Kidney glomerular epithelial cell (primary cell): ENCODE measurements at places on chromosomes 2 and 18.

DNA sequence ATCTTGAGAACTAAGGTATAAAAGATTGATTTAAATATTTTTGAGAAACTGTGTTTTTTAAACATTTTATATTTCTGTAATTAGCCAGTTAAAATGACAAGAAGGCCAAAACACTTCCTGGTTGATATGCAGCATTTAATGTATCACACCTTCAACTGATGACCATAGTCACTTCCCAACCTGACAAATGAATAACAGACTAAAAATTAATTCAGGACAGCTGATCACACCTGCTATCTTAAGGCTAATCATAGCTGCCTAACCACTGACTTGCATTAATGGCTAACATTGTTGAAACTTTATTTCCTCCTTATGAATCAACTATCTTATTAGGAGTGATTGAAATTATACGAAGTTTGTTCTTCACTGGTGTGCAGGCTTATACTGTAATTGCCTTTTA lies 125.8 kb upstream of the MSTN start:
- no peak for DNase-seq

GRCh38 chr2:95074663-95075439 lies 46.8 kb downstream of the MRPS5 start:
- no peak for DNase-seq

- DNase-seq, result no peak
Observed at GRCh38 chr2:158912112-158912511, 56.3 kb upstream of the TANC1 start.

DNA sequence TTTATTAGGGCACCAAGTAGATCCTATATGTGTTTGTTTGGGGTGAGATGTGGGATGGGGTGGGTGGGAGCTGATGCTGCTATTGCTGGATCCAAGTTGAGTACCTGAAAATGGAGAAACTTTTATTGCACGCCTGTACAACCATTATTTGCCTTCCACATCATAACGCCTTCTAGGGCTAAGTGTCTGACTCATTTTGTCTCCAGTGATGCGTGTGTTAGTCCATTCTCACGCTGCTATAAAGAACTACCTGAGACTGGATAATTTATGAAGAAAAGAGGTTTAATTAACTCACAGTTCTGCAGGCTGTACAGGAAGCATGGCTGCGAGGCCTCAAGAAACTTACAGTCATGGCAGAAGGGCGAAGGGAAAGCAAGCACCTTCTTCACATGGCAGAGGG lies 58.2 kb downstream of the KDM3A start:
- DNase-seq, result no peak

- DNase-seq, result no peak
Observed at GRCh38 chr2:225773148-225773547, 373.6 kb downstream of the NYAP2 start.

DNA sequence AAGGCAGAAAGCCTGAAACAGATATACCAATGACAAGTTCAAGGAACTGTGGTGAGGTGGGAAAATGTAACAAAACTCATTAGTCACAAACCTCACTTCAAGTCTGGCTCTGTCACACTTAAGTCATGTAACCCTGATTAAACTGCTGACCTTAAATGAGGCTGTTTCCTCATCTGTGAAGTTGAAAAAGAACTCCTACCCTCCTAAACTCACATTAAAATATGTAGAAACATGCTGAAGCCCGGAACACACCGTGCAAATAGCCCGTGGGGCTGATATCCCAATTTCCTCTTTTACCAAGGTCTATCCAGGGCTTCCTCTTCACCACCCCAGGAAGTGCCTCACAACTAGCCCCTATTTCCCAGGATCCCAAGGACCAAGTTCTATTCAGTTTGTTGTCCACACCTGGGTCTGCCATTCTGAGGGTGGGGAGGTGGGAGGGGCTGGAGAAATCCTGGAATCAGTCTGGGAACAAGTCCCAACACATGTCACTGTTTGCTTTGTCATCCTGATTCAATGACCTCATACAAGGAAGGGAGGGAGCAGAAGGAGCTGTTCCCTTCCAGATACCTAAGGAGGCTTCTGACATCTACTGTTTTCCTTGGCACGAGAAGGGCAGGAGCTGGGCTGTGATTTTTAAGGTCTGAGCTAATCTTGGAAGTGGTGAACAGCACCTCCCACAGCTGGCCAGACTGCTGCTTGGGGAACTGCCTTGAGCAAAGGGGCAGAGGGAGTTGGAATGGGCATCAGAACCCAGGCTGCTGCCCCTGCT lies 42.3 kb downstream of the SLC4A1AP start:
- peak; percentile 97 for DNase-seq
